ENCODE measurements at places on chromosomes 13 and 19. TPM values are rescaled to one million over a fixed set of nuclear protein-coding genes. Genes with fewer than 3 reads are reported as not detected.

- peak; percentile 10 for DNase-seq
These were observed 3.4 kb downstream of the PRR36 start for GRCh38 chr19:7870571-7871436.

Gene OR7A5
- total RNA-seq = not detected

Gene UBE2L5
- total RNA-seq = not detected

Gene SULT2B1
- total RNA-seq = not detected

Gene CAPN12
- total RNA-seq = 0.50 TPM

DNA sequence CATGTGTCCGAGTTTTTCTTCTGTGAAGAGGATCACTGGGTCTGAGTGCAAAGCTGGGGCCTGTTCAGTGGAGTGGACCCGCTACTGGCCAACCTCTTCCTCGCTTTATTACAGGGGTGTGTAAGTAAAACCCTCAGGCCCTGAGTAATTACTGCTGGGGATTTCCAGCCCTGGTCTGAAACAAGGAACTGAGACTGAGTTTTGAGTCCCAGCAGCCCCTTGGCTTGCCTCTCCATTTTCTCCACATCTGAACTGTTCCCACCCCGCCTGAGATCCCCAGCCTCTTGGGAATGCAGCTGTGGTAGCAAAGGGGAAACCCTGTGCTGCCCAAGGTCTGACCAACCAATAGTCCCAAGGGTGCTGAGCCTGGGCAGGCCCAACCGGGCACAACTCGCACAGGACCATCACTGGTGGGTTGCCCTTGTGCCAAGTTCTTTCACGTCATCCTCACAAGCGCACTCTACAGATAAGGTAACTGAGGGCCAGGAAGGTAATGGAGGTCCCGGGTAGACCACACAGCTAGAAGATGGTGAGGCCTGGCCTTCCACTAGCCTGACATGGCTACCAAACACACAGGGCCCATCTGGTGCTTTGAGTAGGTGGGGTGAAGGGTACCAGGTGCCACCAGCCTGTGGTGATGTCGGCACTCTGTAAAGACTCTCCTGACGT lies 13.7 kb upstream of the SLC35E1 start:
- no peak for DNase-seq

DNA sequence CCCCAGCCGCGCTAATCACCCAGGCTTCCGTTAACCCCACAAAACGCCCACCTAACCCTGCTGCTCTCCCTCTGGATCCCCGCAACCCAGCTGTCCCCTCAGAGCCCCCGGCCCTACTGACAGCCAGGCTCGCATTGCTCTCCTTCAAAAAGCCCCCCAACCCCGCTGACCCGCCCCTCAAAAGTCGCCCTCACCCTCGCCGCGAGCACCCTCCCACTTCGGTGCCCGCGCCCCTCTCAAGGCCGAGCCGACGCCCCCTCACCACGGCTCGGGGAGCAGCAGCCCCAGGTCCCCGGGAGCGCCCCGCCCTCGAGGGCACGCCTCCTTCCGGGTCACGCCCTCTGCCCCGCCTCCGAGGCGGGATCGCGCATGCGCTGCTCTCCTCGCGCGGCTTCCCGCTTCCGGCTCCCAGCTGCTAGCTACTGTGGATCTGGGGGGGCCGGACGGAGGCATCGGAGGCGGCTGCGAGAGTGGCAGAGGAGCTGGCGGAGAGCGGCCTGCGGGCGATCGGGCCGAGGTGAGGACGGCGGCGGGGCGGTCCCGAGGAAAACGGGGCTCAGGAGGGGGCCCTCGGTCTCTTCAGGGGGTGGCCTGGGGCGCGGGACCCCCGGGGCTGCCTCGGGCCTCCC lies 46.1 kb downstream of the ARHGEF18 start:
- peak; percentile 82 for DNase-seq

GRCh38 chr19:7521551-7522071 lies 813 bp upstream of the MCOLN1 start:
- no peak for DNase-seq

GRCh38 chr13:23628765-23629565 lies 58.8 kb downstream of the TNFRSF19 start:
- peak; percentile 43 for DNase-seq

DNA sequence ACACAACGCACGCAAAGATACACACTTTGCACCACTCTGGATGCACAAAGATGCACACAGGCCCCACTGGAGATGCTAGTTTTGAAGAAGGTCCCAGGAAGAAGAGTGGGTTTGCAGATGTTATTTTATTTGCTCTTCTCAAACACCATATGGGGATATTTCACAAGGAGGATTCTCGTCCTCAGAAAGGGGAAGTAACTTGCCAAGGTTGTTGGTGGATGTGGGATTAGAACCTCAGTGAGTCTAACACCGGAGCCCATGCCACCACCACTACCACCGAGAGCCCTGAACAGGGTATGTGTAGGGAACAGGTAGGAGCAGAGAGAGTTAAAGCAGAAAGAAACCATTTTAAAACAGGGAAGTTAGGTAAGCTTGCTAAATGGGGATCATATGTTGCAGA lies 9.6 kb upstream of the CEACAM6 start:
- DNase-seq = no peak

Gene MTUS2
- total RNA-seq = not detected

DNA sequence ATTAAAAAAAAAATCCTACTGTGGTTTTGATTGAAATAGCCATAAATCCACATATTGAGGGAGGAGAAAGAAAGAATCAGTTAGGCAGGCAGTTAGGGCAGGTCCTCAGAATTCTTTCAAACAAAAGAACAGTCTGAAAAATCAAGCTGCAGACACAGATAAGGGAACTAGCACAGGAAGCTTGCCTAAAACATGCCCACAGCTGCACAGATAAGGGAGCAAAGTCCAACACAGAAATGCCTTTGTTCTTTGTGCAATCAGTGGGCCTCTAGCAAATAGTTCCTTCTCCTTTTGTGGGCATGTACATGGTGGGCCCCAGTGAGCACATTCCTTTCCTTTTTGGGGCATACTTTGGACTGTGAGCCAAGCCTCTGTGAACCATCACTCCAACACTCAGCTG lies 42.7 kb downstream of the UTP14C start:
- DNase-seq = no peak

Data from fibroblast of lung (primary cell).